ENCODE measurements at places on chromosomes 2 and 18.

- DNase-seq, result peak; percentile 6
Measured at GRCh38 chr2:182266909-182267308, 159.9 kb downstream of the PDE1A start.

DNA sequence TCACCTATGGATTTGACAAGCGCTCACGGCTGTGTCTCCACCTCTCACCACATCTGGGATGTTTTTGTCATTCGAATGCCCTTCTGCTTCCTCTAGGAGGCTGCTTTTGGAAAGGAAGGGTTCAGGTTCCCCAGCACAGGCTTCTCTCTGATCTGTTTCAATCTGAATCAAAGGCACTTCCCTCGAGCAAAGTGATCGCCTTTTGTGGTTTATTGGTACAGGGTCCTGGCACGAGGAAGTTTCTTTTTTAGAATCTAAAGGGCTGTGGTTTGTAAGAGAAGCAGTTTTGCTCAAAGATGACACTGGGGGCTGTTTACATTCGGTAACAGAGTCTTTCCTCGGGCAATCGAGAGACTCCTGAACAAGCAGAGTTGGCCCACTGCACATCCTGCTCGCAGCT is 145.0 kb downstream of the DAW1 start:
- DNase-seq, result no peak

DNA sequence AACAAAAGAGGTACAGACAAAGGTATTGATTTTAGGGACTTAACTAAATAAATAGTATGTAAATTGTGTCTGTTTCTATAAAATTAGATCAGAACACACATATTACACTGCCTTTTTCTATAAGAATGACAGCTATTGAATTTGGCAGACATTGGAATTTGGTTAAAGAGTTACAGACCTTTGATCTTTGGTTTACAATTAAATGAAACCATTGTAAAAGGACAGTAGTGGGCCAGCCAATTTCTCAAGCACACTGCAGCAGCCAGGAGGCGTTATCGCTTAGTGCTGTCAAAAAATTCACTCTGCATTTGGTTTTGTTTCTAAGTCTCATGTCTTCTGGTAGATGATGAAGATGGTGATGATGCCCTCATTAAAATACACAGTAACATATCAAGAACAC is 175.9 kb downstream of the NR4A2 start:
- DNase-seq, result no peak

- no peak for DNase-seq
Measured at GRCh38 chr2:199470361-199470671, 12.6 kb upstream of the SATB2 start.

- no peak for DNase-seq
Measured at GRCh38 chr2:190663839-190664238, 15.0 kb downstream of the NAB1 start.

DNA sequence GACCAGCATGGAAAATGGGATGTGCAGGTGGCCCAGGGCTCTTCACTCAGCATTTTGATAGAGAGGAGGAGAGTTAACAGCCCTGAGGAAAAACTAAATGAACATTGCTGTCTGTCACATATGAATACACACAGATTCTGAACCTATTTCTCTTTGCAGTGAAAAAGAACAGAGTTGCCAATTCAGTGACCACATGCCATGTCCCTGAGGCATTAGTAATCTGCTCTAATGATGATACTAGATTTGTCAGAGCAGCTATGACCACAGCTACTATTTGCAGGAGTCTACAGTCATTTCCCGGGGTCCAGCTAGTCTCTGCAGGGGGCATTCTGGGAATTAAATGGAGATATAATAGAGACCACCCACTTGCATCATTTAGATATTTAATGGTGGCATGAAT is 267.6 kb downstream of the TMX3 start:
- no peak for DNase-seq
